Lung microvascular endothelial cell (primary cell): ENCODE measurements at places on chromosomes 5 and 9.

DNA sequence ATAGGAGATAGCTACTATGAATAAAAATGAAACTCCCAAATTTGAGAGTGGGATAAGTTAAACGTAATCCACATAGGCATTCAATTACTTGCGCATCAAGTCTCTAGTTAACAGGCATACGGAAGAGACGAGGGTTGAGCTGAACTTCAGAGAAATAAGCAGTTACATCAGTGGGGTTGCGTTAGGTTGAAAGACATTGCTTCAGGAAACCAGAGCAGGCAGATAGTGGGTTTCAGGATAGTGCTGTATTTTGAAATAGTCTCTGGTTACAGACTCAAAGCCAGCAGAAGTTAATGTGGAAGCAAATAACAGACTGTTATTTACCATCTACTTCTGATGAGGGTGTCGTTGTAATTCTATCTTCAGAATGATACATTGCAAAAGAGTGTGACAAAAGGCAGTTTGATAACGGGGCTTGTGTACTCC lies 533.4 kb downstream of the PDE4D start:
- DNase-seq, result no peak

GRCh38 chr9:109821711-109822110 lies 41.7 kb downstream of the PALM2AKAP2 start:
- DNase-seq, result no peak

DNA sequence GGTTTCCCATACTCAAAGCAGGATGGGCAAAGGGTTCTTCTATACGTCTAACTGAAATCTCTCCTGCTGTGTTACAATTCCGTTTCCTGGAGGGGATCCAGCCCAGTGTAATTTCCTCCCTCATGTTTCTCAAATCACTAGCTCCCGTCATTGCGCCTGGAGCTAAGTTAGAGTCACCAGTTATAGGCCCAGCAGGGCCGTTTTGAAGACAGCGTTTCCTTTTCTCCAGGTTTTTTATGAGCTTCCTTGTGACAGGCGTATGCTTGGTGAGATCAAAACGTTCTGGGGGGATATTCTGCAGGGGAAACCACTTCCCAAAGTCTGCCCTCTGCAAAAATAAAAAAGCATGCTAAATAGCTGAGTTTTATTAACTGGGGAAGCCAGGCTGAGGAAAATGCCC lies 53.0 kb upstream of the WWC1 start:
- DNase-seq, result no peak

DNA sequence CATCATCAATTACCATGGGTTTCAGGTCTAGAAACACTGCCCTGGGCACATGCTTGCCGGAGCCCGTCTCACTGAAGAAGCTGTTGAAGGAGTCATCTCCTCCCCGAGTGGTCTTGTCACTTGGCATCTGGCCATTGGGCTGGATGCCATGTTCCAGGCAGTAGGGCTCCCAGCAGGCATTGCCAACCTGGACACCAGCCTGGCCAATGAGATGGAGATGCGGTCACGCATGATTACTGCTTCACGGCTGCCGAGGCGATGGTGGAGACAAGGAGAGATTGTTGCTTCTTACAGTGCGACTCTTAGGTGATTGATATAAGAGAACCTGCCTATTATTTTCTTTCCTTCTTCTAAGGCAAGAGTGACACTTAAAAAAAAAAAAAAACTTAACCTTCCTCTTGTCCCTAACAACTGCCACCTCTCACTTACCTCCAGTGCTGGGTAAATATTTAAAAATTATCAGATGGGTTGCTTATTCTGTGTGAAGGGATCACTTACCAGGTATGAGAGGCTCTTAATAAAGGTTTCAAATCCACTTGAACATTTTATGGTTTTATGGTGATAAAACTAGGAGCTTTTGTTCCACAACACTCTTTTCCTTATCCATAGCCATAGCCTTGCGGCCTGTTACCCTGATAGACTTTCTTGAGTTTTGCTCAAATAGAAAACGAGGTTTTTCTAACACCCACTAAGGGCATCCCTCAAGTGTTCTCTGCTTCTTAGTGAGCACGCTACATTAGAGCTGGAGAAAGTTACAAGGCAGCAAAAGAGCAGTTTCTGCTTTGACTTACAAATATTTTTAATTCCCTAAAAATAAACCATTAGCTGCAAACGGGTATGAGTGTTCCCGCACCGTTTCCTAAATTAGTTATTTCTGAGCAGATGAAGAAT lies 41.2 kb downstream of the NIM1K start:
- no peak for DNase-seq

GRCh38 chr5:116441223-116441622 lies 133.4 kb downstream of the SEMA6A start:
- no peak for DNase-seq

DNA sequence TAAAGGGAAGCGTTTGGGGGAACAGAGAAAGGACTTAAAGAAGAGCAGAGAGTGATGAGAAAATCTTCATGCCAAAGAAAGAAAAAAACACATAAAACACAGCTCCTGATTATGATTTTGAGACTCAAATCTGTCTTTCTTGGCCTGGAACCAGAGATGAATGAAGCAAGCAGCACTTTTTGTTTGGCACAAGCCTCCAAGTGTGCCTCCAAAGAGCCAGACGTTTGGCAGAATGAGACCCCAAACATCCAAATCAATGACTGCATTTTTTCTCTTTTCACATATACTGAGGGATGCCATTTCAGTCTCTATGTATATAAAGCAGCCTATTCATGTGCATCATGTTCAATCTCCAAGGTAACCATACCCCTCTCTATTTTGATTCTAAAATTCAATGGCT lies 424.2 kb downstream of the TUSC1 start:
- no peak for DNase-seq

- DNase-seq, result no peak
Measured at GRCh38 chr5:151781201-151781600, 9.4 kb downstream of the G3BP1 start.

- DNase-seq, result no peak
Measured at GRCh38 chr5:169653091-169653490, 16.0 kb downstream of the DOCK2 start.

- DNase-seq, result no peak
Measured at GRCh38 chr9:18723366-18723765, 249.4 kb downstream of the ADAMTSL1 start.

DNA sequence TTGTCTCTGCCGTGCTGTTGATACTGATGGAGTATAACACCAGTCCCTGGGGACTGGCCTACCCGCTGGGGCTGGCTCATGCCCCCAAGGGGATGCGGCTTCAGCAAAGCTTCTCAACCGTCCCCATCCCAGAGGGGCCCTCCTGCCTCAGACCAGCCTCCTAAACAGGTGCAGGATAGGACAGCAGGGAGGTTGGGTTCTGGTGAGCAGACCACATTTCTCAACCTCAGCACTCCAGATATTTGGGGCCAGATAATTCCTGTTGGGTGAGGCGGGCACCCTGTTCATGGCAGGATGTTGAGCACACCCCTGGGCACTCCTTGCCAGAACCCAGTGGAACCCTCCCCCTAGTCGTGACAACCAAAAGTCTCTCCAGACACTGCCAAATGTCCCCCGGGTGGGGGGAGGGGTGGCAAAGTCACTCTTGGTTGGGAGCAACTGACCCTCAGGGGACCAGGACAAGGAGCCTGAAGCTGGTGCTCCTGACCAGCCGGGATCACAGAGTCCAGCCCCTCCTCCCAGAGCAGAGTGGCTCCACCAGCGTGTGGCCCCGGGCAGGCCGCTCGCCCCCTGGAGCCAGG lies 107.8 kb downstream of the ZNF354C start:
- no peak for DNase-seq

- DNase-seq, result no peak
Measured at GRCh38 chr5:150343994-150344631, 13.4 kb upstream of the TCOF1 start.

- DNase-seq, result no peak
Measured at GRCh38 chr5:2155556-2155955, 272.8 kb upstream of the IRX4 start.

DNA sequence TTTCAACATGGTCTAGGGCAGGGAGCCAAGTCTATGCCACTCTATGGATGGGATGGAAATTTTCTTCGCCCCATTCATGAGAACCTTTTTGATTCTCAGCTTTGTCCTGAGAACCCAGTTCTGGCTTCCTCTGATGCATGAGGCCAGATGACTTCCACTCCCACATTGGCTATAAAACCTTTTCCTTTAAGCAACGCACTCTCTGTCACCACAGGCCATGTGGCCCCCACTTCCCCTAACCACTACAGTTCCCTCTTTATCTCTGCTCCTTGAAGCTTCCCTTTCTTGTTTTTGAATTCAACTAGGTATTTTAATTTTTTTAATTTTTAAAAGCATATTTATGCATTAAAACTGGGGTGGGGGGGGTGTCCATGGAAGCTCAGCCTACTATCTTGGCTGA lies 401.3 kb downstream of the ENC1 start:
- DNase-seq, result no peak

GRCh38 chr5:143610946-143611345 lies 201.0 kb upstream of the HMHB1 start:
- no peak for DNase-seq

- peak; percentile 13 for DNase-seq
Measured at GRCh38 chr5:176781054-176781375, 29.3 kb upstream of the UNC5A start.

DNA sequence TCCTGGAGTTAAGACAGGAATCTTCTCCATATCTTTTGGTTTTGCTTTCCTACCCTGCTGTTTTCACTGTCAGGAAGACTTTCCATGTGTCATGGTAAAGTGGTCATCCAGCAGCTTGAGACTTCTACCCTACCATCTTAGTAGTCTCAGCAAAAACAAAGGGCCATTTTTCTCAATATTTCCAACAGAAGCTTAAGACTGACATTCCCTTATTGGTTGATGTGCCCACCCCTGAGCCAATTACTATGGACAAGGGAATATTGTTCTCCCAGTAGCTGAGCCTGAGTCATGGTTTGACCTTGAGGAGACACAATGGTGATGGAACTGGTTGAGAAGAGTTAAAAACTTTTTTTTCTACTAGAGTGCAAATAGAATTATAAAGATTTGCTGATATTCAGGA lies 105.6 kb downstream of the CSNK1G3 start:
- no peak for DNase-seq

DNA sequence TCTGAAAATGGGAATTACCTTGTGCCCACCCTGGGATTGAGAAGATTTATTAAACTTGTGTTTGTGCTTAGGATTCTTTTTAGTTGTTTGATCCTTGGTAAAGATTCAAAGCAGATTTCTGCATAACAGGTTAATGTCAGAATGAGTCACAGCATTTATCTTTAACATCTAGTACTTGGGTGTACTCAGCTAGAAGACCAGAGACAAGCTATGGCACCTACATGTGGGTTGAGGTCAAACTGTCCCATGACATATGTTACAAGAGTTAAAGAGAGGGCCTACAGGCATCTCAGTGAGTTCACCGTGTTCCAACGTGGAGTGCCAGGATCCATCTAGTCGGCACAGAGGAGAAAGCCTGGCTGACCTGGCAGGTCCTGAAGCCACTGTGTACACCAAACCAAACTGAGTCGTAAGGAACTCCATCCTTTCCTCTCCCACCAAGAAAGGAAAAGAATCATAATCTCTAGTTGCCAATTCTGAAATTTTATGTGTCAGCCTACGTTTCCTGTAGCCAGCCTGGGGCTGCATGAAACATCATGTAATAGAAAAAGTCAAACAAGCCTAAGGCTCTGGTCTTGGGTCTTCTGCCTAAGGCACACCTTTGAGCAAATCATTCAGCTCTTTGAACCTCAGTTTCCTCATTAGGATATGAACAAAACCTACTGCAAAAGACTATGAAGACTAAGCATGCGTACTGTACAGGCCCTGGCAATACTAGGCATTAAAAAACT lies 73.7 kb downstream of the RCL1 start:
- peak; percentile 43 for DNase-seq

DNA sequence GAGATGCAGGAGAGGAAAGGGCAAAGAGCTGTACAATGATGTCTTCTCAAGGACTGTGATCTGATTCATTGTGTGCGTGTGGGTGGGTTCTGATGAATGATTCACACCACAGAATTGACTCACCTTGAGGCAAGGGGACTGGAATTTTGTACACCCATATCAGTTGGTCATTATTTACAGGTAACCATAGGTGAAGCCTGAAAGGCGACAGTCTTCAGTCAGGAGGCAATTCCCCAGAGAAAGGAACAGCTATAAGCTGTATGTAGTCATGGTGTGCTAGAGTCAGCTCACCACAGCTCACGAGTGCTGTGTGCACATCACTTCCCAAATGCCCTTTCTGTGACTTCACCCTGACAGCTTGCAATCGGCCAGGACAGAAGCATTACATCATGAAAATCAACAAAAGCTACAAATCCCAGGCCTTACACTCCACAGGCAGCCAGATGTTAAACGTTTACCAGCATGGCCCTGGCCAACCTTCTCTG lies 87.6 kb upstream of the RPS23 start:
- no peak for DNase-seq

- no peak for DNase-seq
Measured at GRCh38 chr5:143964919-143965318, 153.0 kb downstream of the HMHB1 start.

DNA sequence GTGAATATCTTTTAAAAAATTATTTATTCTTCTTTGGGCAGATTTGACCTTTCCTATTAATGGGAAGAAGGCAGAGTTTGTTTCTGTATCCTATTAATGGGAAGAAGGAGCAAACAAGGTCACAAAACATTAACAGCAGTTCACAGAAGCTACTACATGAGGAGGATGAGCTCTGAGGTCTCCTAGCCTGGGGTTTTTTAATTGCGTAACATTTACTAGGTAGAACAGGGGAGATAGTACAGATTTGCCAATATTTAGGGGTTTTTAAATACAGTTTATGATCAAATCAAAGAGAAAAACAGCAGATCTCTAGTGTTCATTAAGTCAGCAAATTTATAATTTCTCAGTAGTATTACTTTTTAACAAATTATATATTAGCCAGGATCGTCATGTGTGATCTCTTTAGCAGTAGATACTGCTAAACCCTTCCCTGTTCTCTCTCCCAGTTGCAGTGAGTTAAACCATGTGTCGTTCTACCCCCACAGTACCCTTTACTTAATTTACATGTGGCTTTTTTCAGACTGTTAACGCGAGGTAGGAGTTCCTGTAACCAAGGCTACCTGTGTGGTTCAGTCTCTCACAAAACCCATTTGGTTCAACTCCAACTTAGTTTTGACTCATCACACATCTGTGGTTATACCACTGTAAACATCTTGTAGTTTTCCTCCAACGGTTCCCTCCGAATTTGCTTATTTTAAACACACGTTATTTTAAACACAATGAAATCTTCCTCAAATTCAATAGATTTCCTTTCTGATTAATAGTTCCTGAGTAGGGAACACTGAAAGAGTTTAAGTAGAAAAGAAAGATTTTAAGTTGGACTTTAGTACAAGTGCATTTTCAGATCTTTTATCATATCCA lies 13.3 kb downstream of the SLC25A46 start:
- peak; percentile 52 for DNase-seq

GRCh38 chr5:138466125-138466899 lies 1.0 kb downstream of the EGR1 start:
- DNase-seq, result peak; percentile 11

DNA sequence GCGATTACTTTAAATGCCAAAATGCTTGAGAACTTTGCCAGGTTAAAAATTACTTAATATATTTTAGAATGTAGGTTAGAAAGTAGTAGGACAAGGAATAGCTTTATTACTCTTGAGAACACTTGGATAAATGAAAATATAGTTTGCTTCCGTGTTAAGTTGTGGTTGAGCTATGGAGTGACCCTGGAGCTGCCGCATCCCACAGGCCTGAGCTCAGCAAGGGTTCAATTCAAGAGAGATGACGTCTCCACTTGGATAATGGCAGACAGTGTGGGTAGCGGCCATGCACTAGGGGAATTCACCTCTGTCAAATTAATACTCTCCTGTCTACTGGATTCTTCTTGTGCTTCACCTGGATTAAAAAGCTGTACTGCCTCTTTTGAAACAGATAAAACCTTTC lies 105.0 kb downstream of the GAPVD1 start:
- no peak for DNase-seq
